AG04450 (cell line): ENCODE measurements at places on chromosomes 3 and 15.

DNA sequence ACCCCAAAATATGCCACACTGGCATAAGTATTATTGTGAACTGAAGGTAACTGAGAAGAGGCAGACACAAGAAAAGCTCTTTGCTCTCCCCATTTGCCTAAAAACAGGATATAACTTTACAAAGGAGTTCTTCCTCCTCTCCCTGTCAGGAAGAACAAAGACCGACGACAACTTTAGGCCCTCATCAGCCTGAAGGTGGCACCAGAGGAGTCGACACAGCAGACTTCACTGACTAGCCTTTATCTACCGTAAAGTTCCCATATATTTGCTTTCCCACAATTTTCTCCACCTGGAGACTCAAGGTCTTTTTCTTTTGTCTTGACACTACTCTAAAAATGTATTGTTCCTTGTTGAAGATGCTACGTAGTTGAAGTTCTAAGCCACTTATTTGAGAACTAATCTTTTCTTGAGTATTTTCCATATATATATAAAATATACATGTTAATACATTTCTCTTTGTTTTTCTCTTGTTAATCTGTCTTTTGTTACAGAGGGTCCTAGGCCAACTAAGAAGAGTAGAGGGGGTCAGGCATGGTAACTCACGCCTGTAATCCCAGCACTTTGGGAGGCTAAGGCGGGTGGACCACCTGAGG, 16.2 kb upstream of the XIRP1 start:
- peak; percentile 15 for DNase-seq

GRCh38 chr3:196326936-196327335, 8.9 kb upstream of the DYNLT2B start:
- no peak for DNase-seq

DNA sequence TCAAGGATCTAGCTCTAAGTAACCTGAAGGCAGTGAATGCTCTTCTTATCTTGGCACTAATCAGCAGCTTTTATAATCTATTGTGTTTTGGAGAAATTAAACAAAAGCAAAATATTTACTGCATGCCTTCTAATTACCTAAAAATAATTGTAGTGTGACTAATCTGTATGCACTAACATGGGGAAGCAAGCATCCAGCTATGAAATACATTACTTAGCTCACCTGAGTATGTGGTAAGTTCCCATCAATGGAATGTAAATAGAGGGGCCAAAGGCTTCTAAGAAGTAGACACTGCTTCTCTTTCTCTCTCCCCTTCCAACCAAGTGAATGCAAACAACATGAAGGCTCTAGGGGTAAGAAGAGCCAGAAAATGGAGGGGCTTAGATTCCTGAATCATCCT, 165.6 kb downstream of the STAG1 start:
- DNase-seq: no peak

GRCh38 chr15:78266806-78267205, 2.4 kb downstream of the DNAJA4 start:
- DNase-seq: no peak

GRCh38 chr3:78979028-78979427, 788.8 kb downstream of the ROBO1 start:
- no peak for DNase-seq

- peak; percentile 59 for DNase-seq
Observed at GRCh38 chr3:27666708-27667107, 55.4 kb downstream of the EOMES start.

- DNase-seq: peak; percentile 4
Observed at GRCh38 chr3:108552267-108553159, 36.7 kb downstream of the CIP2A start.

DNA sequence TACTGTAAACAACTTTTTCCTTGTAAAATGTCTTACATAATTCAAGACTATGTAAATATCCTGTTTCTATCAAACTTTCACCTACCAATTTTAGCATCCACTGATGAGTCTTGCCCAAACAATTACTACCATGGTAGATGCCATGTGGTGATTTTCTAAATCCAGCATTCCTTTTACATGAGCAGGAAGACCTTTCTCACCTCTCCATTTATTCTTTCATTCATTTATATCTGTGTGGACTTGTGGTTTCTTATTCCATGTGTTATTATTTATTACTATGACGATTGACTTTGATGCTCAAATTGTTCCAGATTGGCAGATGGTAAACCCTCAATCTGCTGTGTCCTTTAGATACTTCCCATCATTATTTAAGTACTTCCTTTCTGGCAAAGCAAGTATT, 62.4 kb downstream of the IFT57 start:
- DNase-seq: no peak

GRCh38 chr3:185308126-185308754, 54.4 kb upstream of the EHHADH start:
- peak; percentile 18 for DNase-seq
